ENCODE measurements at places on chromosomes 6 and 20.

- DNase-seq = no peak
These were observed 84.2 kb upstream of the FBXL4 start for GRCh38 chr6:99031957-99032356.

DNA sequence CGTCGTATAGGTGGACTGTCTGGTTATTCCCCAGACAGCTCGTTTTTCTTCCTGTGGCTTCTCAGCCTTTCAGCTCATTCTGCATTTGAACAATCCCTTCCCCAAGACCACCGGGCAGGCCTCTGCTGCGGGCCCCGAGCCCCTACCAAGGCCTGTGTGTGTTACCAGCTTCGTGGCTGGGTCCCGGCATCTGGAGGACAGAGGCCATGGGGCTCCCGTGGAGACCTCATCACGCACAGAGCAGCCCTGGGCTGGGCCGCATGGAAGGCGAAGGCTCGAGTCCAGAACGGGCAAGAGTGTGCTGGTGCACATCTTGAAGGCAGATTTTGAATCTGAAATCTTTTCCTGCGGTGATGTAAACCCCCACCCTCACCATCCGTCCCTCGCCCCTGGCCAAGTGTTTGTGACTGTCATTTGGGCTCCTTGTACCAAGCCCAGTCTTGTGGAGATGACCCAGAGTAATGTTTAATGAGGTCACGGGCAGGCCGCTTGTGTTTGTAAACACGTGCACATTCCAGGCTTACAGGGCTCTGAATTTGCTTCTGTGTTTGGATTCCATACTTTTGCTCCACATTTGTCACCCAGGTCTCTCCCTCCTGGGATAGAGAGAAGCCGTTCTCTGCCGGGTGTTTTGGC is 119.6 kb downstream of the CDH4 start:
- DNase-seq = no peak

- peak; percentile 59 for DNase-seq
These were observed 320.5 kb downstream of the MMUT start for GRCh38 chr6:49142421-49143151.

DNA sequence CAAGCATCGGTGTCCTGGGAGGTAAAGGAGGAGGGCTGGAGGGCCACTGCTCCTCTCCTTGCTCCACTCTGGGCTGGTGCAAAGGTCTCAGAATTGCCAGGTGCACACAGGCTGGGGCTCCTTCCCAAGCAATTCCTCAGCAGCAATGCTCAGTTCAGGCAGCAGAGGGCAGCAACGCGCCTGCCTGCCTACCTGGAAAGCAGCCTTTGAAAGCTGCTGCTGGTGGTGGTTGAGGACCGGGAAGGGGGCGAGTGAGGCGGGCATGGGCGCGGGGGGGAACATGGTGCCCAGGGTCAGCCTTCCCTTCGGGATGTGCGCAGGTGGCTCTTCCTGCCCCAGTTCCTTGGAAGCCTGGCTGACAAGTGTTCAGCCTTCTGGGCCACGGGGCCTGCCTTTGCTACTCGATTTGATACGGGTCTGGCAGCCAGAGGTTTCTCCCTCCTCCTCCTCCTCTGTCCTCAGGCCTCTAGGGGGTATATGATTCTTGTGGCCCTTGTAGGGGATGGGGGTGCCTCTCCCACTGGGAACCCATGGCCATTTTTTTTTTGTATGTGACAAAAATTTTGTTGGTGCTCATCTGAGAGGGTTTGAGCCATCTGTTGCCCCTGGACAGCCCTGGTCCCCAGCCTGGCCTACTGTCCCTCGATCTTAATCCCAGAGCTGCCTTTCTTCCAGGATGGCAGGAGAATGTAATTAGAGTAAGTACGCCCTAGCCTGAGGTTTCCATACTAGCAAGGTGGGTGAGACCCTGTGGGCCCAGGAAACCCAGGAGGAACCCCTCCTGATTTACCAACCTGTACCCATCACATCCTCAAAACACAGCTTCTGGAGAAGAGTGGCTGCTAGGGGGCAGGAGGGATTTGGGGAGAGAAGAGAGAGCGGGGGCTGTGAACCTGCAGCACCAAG is 20.1 kb downstream of the MRPS18A start:
- DNase-seq = peak; percentile 86

DNA sequence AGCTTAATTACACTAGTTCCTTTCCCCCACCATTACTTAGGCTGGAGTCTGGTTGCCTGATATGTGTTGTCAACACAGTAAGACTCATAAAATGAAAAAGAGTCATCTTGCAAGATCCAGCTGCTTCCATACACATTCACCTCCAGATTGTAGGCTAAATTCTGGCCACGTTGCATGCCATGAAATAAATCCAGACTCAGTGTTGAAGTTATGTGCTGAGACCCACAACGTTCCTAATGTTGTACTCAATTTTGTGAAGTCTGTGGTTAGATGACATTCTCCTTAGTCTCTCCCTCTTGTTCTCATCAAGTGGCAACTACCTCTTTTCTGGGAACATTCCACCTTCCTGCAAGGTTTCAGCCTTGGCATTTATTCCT is 212.3 kb downstream of the LMBRD1 start:
- DNase-seq = no peak

GRCh38 chr20:16166737-16167136 is 406.5 kb downstream of the KIF16B start:
- DNase-seq = no peak

DNA sequence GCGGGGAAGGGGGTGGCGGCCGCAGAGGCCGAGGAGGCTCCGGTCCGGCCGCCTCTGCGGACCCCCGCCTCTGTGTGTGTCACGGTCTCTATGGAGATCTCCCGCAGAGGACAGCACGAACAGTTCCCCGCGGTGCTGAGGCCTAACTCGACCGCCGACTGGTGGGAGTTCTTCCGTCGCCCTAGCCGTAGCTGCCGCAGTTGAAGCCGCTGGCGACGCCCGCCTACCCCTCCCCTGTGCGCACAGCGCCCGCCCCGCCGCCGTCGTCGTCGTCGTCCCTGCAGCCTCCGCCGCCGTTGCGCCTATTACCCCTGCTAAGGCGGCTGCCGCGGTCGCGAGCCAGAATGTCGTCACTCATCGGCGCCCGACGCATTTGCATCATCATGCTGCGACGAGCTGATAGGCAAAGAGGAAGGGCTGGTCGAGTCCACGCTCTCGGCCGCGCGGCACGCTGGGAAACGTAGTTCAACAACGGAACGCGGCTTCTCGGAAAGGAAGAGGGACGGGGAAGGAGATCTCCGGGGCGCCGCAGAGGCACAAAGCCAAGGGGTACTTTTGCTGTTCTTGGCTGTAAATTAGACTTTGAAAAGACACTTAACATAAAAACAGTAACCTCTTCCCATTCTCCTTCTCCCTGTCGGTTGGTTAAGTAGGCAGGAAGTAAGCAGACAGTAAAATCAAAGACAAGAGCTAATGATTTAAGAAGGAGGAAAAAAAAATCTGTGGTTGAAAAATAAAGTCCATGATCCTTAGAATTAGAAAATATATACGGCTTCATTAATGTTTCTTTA is at the start of gene NUP153:
Gene NUP153, minus strand, starts transcription at position 346 of the 791 bp plus-strand sequence. CDS start 538 bp downstream, outside the sequence.
- peak; percentile 99 for DNase-seq

DNA sequence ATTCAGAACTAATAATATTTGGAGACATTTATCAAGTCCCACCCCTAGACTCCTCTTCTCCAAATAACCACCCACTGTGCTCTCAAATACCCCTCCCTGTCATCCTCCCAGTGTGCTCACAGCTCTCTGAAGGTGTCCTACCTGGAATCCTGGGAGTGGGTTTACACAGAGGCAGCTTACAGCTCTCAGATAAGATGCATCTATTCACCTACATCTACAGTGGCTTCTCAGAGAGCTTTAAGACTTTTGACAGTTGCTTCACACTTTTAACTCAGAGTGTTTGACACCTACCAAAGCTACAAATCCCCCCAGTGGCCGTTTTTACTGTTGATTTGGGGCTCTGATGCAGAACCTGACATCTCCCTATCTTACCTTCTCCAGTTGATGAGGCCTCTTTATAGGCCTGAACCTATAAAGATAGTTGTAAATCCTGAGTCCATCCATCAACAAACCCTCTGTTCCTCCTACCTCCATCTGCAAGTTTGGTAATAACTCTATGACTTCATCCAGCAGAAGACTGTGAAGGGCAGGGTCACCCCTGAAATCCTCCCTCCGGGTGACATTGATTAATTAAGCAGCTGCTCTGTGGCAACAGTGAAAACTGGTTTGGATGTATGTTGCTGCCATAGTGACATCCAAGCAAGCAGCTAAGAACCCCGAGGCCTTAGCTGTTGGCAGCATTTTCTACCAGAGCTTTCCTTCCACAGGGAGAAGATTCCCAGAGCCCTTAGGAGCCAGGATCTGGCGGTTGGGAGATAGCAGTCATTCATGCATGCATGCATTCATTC is 226.1 kb upstream of the RREB1 start:
- no peak for DNase-seq

GRCh38 chr6:138580040-138580439 is 80.7 kb upstream of the NHSL1 start:
- DNase-seq = no peak

DNA sequence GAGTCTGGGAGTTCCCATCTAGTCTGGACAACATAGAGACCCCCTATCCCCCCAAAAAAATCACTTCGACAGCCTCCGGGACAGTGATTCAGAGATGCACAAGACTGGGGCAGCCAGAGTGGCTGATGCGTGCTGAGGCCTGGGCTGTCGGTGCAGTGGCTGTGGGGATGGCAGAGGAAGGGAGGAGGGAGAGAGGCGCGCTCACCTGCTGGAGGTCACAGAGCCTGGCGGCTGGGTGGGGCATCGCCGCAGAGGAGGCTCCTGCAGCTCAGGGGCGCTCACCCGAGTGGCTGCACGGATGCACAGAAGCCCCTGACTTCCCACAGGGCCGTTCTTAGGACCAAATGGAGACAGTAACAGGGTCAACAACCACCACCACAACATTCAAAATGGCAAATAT is 182.8 kb downstream of the SMOC2 start:
- DNase-seq = no peak

- DNase-seq = peak; percentile 74
These were observed 12.3 kb upstream of the VSTM2L start for GRCh38 chr20:37890643-37891042.

GRCh38 chr6:31441365-31442267 is 38.2 kb downstream of the MICA start:
- DNase-seq = peak; percentile 28

DNA sequence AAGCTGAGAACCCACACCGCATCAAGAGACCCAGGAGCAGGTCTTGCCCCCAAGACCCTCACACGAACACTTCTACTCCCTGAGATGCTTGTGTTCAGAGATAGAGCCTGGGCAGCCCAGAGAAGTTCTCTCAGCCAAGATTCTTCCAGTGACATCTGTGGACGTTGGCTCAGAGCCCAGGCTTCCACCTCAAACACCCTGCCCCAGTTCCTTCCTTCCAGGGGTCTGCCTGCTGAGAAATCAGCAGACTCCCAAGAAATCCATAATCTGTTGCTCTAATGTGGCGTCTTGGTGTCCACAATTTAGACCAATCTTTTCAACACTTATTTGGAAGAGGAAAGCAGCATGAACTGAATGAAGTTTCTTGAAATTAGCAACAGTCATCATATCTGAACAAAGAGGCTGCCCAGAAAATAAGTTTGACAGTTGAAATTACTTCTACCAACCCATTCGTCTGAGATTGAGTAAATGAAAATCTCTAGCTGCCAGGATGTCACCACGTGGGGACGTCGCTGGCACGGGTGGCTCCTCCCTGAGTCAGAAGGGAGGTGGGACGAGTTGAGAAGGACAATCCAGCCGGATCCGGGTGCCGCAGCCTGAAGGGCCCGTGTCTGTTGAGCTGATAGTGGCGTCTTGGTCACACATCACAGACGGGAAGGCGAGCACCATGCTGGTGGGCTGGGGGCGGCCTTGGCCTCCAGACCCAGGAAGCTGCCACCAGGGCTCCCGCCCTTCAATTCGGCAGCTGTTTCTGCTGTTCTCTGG is 400.9 kb downstream of the TAF4 start:
- DNase-seq = no peak

DNA sequence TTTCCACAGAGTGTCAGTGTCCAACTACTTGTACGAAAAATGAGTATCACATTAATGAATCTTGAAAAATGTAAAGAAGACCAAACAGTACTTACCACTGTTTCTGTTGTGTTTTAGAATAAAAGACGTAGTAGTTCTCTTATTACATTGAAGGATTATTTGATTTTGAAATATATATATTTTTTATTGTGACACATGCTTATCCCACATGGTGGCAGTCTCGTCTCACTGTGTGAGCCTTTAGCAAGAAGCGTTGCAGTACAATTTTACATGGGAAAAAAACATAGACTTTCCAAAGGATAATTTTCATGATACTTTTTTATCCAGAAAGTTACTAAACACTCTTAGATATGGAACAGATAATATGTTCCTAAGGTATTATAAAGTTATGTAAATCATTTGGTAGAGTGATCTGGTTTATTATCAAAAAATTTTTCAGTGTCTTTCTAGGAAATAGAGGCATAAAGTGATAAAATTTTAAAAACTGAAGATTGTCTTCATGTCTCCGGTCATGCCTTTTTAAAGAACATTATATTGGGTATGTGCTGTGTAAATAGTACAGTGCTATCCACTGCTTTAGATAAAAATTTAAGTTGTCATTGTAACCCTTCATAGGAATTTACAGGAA is 117.5 kb upstream of the SAMD5 start:
- no peak for DNase-seq

Data from NCI-H345 (cell line).